Foreskin keratinocyte (primary cell): ENCODE measurements at places on chromosomes 16 and 17. TPM values are rescaled to one million over a fixed set of nuclear protein-coding genes. Genes with fewer than 3 reads are reported as not detected.

The PRSS33 gene
- polyA plus RNA-seq: not detected in 2 replicates

The VMP1 gene
- polyA plus RNA-seq: 77.5 and 79.2 TPM in 2 replicates

The FLII gene
- polyA plus RNA-seq: 551 and 619 TPM in 2 replicates

The KRT31 gene
- polyA plus RNA-seq: 8.3 and 39.4 TPM in 2 replicates

The FOXC2 gene
- polyA plus RNA-seq: not detected in 2 replicates

The TMEM238L gene
- not detected in 2 replicates for polyA plus RNA-seq

The FNDC8 gene
- polyA plus RNA-seq: not detected in 2 replicates

The TBC1D28 gene
- polyA plus RNA-seq: not detected in 2 replicates

The CAPNS2 gene
- polyA plus RNA-seq: 5.9 and 19.6 TPM in 2 replicates

The TIMP2 gene
- 6.3 and 8.3 TPM in 2 replicates for polyA plus RNA-seq

The LRRC36 gene
- not detected in 2 replicates for polyA plus RNA-seq

The TGFB1I1 gene
- 34.6 and 34.8 TPM in 2 replicates for polyA plus RNA-seq

- no peak for DNase-seq
These were observed at the start of gene VWA3A for GRCh38 chr16:22092143-22092933. TSS of gene VWA3A (plus strand) at chr16:22092541. CDS start at chr16:22092638, 97 bp downstream.

DNA sequence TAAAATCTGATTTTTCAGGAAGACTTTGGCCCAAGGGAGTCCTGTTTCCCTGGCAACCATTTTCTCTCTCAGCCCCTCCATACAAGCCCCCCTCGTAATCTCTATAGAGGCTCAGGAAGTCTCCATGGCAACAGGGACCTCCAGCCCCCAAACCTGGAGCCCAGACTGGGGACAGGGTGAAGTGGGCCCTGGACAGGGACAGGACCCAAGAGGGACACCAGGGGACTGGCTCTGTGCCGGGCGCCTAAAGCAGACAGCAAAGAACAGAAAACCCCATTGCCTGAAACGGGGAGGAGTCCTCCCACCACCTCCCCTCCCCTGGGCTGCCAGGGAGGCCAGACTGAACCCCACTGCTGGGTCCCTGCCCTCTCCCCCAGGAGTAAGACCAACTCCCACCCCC, 40.6 kb downstream of the CPNE2 start:
- DNase-seq: no peak

GRCh38 chr16:85393674-85394451, 219.3 kb upstream of the GSE1 start:
- DNase-seq: no peak

GRCh38 chr17:45287526-45288500, 25.9 kb upstream of the SPATA32 start:
- DNase-seq: no peak

GRCh38 chr17:53633856-53634255, 188.9 kb upstream of the KIF2B start:
- DNase-seq: no peak

- no peak for DNase-seq
These were observed 12.0 kb downstream of the CYBC1 start for GRCh38 chr17:82438401-82439193.

DNA sequence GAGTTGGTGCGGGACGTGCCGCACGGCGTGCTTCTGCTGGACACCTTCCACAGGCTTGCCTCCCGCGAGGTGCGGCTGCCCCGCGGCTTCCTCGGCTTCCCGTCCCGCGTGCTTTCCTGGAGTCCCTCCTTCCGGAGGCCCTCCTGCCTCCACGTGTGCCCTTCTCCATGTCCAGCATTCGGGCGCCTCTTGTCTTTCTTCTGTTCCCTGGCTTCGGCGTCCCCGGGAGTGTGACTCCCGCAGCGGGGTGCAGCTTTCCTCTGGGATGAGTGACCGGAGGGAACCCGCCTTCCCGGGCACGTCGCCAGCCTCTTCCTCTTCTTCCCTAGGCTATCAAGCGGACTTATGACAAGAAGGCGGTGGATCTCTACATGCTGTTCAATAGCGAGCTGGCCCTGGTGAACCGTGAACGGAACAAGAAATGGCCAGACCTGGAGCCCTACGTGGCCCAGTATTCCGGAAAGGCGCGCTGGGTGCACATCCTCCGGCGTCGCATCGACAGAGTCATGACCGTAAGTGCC, 23.0 kb downstream of the DNAH2 start:
- DNase-seq: no peak

DNA sequence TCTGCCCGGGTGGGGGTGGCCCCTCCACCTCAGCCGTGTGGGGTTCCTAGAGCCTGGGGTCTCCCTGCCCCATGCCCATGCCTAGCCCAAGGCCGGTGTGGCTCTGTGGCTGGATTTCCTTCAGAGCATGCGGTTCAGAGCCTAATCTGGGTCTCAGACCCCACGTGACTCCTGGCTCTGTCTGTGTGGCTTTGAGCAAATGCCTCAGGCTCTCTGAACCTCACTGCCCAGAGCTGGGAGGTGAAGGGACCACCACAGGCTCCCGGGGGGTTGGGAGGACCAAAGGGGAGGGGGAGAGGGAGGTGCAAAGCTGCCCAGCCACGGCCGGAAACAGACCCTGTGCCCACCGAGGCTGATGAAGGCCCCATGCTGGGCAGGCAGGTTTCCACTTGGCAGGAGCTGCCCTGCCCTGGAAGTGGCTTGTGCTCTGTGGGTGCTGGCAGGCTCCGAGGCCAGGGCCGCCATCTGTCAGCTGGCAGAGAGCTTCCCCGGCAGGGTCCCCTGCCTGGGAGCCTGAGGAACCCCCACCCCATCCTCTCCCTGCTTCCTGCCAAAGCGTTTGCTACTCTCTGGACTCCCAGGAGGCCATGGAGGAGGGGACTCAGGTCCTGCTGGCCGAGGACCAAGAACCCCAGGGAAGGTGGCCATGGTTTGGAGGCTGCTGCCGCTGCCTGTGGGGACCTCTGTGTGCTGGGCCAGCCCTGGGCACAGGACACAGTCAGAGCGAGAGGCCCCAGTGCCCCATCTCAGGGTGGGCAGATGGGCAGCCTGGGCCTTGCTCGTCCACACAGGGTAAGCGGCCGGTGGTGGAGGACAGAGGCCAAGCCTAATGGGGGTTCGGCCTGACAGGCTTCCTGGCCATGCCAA, 4.0 kb downstream of the CDH15 start:
- DNase-seq: no peak

DNA sequence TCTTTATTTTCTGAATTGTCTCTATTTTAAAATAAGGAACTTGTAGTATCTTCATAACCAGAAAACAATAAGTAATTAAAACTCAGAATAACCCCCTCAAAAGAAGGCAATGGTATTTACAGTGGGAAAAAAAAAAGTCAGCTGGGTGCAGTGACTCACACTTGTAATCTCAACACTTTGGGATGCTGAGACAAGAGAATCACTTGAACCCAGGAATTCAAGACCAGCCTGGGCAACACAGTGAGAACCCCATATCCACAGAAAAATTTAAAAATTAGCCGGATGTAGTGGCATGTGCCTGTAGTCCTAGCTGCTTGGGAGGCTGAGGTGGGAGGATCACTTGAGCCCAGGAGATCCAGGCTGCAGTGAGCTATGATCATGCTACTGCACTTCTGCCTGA, 33.5 kb downstream of the ADAM11 start:
- peak; percentile 82 for DNase-seq

DNA sequence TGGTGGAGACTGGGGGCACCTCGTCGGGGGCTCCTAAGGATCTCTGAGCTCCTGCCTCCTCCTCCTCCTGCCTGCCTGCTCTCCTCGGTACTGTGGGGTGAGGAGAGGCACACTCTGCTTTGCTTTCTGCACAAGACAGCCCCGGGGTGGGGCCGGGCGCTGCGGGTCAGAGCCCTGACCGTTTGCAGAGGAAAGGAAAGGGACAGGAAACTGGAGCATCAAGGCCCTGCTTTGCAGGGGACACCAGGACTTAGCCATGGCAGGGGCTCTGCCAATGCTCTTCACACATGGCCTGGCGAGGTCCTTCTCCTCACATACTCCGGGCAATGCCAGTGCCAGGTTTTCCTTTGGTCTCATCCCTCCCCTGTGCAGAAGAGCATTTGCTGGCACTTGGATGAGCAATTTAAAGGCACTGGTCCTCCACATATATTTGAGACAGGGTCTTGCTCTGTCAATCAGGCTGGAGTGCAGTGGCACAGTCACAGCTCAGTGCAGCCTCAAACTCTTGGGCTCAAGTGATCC, 23.8 kb upstream of the DOC2B start:
- DNase-seq: no peak

DNA sequence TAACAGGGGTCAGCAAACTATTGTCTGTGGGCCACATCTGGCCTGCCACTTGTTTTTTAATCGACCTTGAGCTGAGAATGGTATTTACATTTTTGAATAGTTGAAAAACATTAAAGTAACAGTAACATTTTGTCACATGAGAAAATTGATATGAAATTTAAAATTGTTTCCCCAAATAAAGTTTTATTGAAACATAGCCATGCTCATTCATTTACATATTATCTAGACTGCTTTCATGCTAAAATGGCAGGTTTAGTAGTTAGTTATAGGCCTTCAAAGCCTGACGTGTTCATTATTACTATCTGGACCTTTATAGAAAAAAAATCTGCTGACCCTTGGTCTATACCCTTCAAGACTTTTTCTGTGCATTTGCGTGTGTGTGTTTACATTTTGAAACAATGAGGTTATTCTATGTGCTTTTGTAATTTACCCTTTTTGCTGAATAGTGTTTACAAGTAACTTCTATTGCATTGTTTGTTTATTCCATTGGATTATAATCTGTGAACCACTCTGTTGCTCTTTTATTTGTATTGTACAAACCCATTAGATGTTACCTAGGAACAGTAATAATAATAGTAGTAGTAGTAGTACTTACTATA, 37.1 kb downstream of the FTO start:
- no peak for DNase-seq

DNA sequence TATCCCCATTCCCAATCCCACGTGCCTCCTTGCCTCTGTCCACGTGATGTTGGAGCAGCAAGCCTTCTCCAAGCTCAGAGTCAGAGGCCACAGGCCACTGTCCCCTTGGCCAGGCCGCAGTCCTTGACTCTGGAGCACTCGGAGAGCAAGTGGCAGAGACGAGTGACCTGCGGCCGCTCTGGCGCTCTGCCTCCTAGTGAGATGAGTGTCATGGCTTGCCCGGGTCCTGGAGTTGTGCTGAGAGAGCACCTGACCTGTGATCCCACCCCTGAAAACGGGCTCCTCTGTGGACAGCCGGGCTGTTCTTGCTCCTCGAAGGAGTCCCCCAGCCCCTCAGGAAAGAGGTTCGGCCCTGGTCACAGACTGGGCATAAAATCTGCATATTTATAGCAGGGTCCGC, 10.0 kb upstream of the FASN start:
- DNase-seq: no peak

DNA sequence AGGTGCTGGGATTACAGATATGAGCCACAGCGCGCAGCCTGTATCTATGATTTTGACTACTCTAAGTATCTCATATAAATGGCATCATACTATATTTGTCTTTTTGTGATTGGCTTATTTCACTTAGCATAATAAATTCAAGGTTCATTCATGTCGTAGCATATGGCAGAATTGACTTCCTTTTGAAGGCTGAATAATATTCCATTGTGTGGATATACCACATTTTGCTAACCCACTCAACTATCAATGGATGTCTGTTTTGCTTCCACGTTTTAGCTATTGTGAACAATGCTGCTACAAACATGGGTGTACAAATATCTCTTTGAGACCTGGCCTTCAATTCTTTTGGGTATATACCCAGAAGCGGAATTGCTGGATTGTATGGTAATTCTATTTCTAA, 10.1 kb downstream of the PLXDC1 start:
- DNase-seq: no peak

DNA sequence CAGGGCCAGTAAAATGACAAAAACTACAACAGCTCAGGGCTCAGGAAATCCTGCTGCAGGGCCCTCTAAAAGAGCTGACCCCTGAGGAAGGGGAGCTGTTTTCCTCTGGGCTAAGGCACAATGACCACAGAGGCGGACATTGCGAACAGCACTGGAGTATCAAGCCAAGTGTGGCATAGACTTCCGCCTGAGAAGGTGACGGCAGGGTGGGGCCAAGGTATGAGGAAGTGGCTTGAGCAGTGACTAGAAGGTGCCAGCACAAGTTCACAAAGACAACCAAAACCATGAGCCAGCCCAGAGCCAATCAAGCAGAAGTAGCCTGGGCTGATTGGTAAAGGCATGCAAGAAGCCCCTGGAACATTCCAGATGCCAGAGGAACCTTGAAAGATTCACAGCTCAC, 13.9 kb downstream of the ERN2 start:
- no peak for DNase-seq

DNA sequence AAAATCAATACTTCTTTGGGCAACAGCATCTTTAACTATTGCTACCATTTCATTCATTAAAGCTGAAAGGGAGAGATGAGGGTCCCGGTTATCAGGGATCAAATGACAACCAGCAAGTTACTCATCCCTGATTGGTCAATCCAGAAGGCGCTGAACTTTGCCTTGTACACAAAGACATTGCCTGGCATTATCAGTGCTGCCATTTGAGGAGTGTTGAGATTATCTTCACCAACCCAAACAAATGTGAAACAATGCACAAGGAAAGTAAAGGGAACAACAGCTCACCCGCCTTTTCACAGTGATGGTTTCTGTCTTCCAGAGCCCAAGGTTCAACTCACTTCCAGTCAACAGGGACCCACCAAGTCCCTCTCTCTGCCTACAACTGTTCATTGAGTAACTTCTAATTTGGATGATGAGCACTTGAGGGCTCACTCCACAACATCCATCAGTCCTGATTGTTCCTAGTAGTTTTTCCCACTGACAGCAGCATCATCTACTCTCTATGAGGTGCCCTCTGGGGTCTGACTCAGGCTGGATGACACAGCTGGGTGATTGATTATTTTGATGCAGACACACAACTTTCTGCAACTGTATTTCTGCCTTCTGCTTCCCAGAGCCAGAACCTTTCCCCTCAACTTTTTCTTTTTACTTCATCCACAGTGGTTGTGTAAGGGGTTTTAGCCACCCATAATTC, 32.0 kb downstream of the LYRM9 start:
- DNase-seq: peak; percentile 23

DNA sequence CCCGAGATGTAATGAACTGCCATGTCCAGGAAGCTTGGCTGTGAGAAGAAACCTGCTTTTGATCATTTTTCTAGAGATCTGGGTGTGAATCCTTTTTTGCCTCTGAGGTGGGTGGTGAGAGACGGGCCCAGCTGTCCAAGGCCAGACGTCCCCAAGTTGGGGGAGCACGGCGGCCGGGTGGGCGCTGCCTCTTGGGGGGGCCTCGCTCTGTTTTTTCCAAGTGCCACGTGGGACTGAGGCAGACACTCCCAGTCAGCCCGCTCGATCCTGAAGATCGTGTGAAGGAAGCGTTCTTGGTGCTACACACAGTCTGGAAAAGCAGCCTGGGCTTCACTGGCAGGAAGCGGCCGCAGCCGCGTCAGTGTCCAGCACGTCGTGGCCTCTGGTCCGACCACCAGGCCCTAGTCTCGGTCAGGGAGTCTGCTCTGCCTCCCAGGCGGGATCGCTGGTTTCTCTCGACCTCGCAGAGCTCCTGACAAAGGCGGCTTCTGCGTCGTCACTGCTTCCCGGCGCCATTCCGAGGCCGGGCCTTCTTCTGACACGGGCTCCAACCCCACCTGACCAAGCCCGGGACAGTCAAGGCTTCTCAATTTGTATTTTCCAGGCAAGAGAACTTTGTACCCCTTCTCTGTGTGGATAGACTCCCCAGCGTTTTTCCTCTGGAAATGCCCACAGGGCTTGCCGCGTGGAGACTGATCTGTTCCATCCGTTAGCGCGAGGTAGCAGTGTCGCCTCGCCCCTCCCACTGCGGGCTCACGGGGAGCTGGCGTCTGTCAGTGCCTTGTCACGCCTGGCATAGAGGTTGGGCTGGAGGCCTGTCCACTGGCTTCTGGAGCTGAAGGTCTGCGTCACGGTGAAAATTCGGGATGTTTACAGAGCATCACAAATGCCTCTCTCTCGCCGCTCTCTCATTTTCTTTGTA, 12.4 kb downstream of the PRSS27 start:
- DNase-seq: no peak

- DNase-seq: no peak
These were observed 52.0 kb downstream of the SREBF1 start for GRCh38 chr17:17784657-17785267.

GRCh38 chr16:56606476-56607108, 1.8 kb upstream of the MT2A start:
- DNase-seq: peak; percentile 81
